Cerebellar nuclear complex (tissue), 1 donor: ENCODE measurements at places on chromosomes 7 and 10.

DNA sequence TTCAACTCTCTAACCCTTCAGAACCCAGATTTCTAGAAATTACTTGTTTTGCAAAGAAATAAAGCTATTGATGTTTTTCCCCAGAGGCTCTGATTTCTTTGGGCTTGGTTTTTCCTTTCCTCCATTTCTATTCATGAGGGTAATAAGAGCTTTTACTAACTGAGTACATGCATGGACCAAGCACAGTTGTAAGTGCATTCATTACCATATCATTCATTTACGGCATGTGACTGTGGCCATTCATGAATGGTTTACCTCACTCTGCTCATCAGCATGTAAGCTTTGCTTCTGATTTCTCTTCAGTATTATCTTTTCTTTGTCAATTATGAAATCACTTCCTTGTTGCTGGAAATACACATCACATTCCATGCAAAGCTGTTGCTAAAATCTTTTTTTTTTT is 42.4 kb downstream of the LAMB4 start:
- no peak for DNase-seq

DNA sequence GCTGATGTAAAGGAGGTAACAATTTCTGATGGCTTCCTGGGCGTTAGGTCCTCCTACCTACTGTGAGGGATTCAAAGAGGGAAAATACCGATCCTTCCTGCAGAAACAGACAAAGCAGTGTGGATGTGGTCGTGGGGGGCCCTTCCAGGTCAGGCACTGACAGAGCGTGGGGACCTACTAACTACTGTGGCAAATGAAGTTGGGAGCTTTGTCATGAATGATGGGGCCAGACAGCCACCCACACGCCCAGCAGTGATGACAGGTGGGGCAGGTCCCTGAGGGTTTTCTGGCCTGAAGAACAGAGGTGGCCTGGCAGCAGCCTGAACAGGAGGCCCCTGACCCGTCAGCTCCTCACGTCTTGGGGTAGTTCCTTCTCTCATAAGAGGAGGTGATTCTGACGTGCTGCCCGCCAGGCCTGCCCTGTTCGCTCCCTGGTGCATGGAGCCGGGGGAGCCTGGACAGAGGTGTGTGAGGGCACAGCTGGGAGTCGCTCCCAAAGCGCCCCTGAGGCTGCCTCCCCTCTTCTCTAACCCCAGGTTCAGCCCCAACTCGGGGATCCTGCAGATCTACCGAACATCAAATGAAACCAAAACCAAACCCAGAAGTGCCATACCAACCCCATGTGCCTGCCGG is 4.2 kb downstream of the ATP6V0E2 start:
- no peak for DNase-seq

GRCh38 chr10:88920198-88920597 is 32.4 kb downstream of the ACTA2 start:
- DNase-seq, result no peak

DNA sequence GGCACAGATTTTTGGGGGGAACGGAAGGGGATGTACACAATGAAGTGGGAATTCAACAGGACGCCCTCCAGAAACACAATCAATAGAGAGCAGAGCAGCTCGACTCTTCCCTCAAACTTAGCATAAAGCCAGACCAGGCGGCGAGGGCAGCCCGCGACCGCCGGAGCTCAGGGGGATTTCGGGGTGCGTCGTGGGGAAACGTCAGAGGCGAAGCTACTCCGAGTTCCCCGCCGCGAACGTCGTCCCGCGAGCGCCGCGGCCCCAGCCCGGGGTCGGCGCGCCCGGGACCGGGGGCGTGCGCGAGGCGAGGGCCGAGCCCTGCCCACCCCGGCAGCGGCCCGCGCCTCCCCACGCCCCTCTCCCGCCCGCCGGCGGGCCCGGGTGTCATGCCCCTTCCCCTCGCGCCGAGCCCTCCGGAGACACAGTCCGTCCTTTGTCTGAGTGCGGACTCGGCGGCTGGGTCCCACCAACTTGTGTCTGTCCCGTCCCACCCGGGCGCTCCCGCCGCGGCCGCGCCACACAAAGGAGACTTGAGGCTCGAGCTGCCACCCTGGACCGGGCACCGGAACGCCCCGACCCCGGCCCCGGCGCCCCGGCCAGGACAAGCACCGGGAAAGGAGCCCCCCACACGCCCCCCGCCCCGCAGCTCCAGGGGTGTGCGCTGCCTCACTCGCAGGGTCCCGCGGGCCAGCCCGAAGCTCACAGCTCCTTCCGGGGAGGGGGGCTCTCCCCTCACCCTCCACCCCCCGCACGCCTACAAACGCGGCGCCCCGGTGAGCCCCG is 634 bp downstream of the EZH2 start:
- DNase-seq, result no peak

- peak; percentile 60 for DNase-seq
Observed at GRCh38 chr7:127887631-127888030, 143.6 kb downstream of the LRRC4 start.
